Germinal center (tissue), 1 donor: ENCODE measurements at places on chromosomes 7 and 10.

GRCh38 chr7:75040512-75040911 lies 33.1 kb downstream of the RCC1L start:
- DNase-seq = no peak

GRCh38 chr10:8840356-8840755 lies 785.9 kb downstream of the GATA3 start:
- no peak for DNase-seq

DNA sequence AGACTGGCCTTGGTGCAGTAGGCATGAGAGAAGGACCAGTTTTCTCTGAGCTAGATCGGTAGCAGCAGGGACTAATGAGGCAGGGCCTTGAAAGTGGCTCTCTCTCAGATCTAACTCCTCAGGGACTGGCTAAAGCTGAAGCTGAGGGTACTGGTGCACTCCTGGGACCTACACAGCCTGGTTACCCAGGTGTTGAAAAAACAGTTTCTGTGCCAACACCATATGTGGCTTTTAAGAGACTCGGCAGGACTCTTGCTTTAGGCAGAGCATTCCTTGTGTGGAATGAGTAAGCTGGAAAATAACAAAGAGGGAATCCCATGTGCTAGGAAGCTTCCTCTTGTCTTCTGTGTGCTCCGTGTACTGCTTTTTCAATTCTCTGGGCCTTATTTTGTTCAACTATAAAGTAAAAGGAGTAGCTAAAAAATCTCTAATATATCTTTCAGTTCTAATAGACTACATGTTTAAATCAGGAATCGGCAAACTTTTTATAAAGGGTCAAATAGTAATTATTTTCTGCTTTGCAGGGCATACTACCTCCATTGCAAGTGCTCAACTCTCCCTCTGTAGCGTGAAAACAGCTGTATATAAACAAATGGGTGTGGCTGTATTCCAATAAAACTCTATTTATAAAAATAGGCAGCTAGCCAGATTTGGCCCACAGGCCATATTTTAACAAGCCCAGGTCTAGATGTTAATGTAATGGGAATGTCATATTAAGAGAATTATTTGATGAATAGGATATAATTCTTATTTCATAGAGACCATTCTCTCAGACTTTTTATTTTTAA lies 186.1 kb upstream of the KAT6B start:
- peak; percentile 39 for DNase-seq

DNA sequence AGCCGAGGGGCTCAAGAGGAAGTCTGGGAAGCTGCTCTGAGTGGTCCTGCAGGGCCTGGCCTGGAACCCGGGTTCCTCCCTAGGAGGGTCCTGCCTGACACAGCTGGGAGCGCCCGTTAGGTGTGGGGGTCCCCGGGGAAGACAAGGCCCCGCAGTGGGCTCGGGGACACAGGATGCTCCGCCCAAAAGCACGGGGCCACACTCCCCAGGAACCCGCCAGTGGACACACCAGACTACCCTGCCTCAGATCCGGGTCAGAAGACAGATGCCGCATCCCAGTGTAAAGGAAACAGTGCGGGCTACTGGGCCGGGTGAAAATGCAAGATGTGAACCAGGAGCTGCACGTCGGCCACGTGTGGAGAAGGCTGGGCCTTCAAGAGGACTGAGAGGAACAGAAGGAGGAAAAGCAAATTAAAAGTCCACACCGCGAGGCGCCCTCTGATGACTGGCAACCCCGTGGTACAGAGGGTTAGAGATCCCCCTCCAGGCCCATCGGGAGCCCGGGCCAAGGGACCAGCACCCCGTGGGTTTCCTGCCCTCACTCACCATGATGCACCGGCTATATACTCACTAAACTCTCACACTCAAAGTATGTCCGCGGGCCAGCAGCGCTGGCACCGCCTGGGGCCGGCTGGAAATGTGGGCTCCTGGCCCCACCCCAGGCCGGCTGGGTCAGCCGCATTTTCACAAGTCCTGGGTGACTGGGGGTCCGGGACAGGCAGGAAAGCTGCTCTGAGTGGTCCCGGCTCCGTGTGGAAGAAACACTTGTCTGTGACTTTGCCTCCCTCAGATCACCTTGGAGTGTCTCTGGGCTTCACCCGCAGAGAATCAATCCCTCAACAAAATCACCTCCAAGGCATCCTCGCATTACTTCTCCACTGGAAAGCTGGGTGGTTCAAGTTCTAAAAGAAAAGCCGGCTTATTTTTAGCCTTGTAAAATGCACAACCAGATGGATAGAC lies 6.1 kb downstream of the STK32C start:
- DNase-seq = no peak
